Thoracic aorta (tissue), 2 donors: ENCODE measurements at places on chromosomes 2 and 18.

- H3K36me3 ChIP-seq, result no peaks in the 10 kb centered on the region
- H3K27me3 ChIP-seq, result no peaks in the 10 kb centered on the region
- H3K4me3 ChIP-seq, result no peak overlapping the region
- H3K27ac ChIP-seq, result no peak overlapping the region
Observed at GRCh38 chr18:41099451-41099850, 855.6 kb upstream of the PIK3C3 start.

- H3K36me3 ChIP-seq, result no peaks in the 10 kb centered on the region
- H3K4me3 ChIP-seq, result no peak overlapping the region
- DNase-seq, result no peak
- no peak overlapping the region for H3K27ac ChIP-seq
Observed at GRCh38 chr2:209788925-209789324, 17.3 kb downstream of the UNC80 start.

GRCh38 chr2:197121255-197121654 lies 189.3 kb downstream of the ANKRD44 start:
- H3K27me3 ChIP-seq, result no peaks in the 10 kb centered on the region
- no peak overlapping the region for H3K27ac ChIP-seq
- peaks cover 35% of the 10 kb centered on the region for H3K4me1 ChIP-seq
- no peak overlapping the region for H3K4me3 ChIP-seq
- H3K36me3 ChIP-seq, result peaks cover 9% of the 10 kb centered on the region

DNA sequence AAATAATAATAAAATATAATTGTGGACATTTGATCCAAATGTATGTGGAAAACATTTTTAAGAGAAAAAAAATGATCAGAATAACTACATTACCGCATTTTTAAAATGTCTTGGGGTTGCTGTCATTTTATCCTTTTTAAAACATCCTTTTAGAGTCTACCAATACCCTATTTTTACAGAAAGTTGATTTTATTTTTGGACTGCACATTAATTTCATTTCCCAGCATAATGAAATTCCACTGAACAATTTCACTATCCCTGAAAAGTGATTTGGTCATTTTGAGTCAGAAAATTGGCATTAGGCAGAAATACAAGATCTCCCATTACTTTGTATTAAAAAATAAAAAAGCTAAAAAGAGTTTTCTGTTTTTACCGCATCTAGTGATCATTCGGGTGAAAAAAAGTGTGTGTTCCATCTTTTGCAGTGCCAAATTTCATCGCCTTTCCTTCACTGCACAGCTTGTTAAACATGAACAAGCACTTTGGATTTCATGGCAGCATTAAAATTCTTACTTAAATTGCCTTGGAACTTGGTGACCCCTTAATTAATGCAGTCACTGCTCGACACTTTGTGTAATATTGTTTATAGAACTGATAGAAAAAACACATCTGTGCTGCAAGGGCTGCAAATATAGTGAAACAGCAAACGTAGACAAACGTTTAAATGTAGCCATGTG lies 611.7 kb downstream of the TSN start:
- DNase-seq, result no peak
- H3K27ac ChIP-seq, result no peak overlapping the region
- peak overlapping the region; percentile 16 for H3K4me3 ChIP-seq
- no peaks in the 10 kb centered on the region for H3K36me3 ChIP-seq
- no peaks in the 10 kb centered on the region for H3K27me3 ChIP-seq

DNA sequence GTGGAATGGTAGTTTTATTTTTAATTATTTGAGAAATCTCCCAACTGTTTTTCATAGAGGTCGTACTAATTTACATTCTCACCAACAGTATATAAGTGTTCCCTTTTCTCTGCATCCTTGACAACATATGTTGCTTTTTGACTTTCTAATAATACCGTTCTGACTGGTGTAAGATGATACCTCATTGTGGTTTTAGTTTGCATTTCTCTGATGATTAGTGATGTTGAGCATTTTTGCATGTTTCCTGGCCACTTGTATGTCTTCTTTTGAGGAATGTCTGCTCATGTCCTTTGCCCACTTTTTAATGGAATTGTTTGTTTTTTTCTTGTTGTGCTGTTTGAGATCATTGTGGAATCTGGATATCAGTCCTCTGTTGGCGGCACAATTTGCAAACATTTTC lies 242.5 kb downstream of the ZNF521 start:
- no peak overlapping the region for H3K27ac ChIP-seq
- no peaks in the 10 kb centered on the region for H3K4me1 ChIP-seq
- H3K27me3 ChIP-seq, result no peaks in the 10 kb centered on the region
- no peak overlapping the region for H3K4me3 ChIP-seq

DNA sequence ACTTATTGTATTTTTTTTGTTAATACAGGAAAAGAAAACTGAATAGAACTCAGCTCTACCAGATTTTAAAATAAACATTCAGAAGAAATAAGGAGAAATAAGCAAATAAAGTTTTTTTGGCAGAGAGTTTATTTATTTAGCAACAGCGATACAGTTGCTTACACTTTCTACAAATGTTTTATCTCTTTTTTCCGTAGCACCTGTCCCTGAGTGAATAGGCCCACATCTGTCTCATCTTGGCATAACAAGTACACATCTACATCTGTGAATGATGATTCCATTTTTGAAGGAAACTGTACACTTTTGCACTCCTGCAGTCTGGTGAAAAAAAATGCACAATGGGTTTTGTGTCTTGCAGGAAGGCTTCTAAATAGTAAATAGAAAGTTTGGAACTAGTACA lies 783.6 kb upstream of the ZEB2 start:
- no peaks in the 10 kb centered on the region for H3K36me3 ChIP-seq
- no peaks in the 10 kb centered on the region for H3K27me3 ChIP-seq
- DNase-seq, result no peak
- H3K27ac ChIP-seq, result no peak overlapping the region
- no peak overlapping the region for H3K4me3 ChIP-seq

GRCh38 chr2:9574331-9574730 lies 18.7 kb upstream of the ADAM17 start:
- H3K4me3 ChIP-seq, result peak overlapping the region; percentile 10
- H3K27me3 ChIP-seq, result no peaks in the 10 kb centered on the region
- H3K27ac ChIP-seq, result peak overlapping the region; percentile 90
- peaks cover 4% of the 10 kb centered on the region for H3K4me1 ChIP-seq

GRCh38 chr2:31079665-31080064 lies 58.6 kb downstream of the GALNT14 start:
- no peaks in the 10 kb centered on the region for H3K27me3 ChIP-seq
- no peaks in the 10 kb centered on the region for H3K36me3 ChIP-seq
- no peak for DNase-seq
- no peak overlapping the region for H3K4me3 ChIP-seq
- no peak overlapping the region for H3K27ac ChIP-seq
